Fibroblast of lung (primary cell): ENCODE measurements at places on chromosomes 5 and 9.

DNA sequence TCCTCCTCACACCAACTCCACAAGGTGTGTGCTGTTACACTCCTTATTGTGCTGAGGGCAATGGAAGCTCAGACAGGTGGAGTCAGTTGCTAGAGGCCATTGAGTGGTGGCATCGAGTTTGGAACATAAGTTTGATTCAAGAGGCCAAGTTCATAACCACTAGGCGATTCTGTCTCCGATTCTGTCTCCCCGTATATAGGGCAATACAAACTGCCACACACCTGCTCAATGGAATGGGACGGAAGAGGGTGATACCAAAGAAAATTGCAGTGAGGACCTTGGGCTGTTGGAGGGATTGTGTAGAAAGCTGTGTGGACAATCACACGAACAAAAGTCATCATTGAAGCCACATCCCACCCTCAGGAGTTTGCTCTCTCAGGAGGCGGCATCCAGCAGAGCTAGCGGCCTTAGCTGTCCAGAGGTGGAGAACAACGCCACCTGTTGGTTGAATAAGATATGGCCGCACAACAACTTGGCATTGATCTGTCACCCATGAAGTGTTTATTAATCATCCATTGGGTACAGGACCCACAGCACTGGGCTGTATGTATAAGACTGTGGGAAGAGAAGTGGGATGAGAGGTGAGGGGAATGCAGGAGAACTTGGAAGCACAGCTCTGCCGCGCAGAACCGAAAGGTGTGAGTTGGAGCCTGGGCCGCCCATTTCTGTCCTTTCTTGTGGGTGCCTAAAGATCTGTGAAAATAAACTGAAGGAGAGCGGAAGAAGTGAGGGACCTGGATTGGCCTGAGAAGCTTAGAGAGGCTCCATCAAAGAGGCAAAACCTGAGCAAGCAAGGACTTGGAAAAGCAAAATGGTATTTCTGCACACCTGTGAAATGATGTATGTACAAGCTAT, 16.1 kb upstream of the NEUROG1 start:
- peak; percentile 55 for DNase-seq

- DNase-seq, result peak; percentile 79
Measured at GRCh38 chr9:99445371-99445891, 223.3 kb downstream of the SEC61B start.

DNA sequence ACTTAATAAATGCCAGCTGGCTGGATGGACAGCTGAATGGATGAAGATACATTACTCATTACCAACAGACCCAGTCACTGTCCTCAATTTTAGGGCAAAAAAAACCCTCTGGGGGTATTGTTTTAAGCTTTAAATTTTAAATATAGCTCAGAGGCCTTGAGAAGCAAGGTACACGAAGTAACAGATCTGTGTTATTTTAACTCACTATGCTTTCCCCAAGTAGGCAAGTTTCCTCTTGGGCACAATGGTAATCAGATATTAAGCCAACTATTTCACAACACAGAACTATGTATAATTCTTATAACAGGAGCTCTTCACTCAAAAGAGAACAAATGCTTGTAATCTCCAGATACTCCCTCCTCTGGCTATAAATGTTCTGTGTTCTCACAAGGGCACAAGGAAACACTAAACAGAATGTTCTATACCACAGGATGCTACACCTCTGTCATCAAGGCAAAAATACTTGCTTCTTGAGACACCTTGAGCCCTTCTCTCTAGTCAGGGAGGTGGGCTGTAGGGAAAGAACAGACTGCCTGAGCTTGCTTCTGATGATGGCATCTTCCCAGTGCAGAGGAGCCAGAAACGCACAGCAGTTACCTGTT, 443.8 kb downstream of the SPOCK1 start:
- DNase-seq, result no peak

DNA sequence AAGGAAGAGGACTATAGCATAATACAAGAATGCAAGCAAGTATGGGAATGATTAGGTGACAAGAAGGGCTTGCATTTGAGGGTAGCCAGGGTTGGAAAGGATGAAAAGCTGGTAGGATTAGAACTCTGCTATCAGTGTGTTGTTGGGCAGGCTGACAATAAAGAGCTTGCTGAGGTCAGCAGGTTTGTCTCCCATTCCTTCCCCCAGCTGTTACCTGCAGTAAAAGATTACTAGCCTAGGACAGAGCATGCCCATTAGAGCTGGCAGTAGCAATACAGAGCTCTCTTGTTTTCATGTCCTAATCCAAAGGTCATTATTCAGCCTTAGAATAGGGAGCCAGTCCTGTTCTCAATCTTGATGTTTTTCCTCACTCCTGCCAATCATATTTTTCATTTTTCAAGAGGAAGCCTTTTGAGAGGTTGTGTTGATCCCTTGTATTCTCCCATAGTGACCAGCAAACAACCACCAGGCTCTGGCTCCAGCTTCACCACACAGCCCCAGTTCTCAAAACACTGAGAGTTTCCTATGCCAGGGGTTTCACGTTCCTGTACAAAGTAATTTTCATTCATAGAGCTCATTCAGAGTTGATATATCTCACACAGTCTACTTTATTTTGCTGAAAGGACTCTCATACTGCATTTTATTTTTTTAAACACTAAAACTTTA, 71.7 kb downstream of the OR2K2 start:
- no peak for DNase-seq
